Ureter (tissue), 1 donor: ENCODE measurements at places on chromosomes 2 and 18. TPM values are rescaled to one million over a fixed set of nuclear protein-coding genes. Genes with fewer than 3 reads are reported as not detected.
A peak's percentile ranks its signal among the peaks of the same experiment; 100 is the strongest.

- DNase-seq, result no peak
Measured at GRCh38 chr2:170477630-170478029, 237.5 kb upstream of the SP5 start.

GRCh38 chr2:60509066-60509465, 44.4 kb downstream of the BCL11A start:
- DNase-seq, result no peak

- DNase-seq, result no peak
Measured at GRCh38 chr18:25072205-25072604, 279.8 kb downstream of the ZNF521 start.

- no peak for DNase-seq
Measured at GRCh38 chr18:8373486-8373885, 235.8 kb upstream of the RAB12 start.

GRCh38 chr2:164826293-164827243, 15.1 kb downstream of the COBLL1 start:
- DNase-seq, result peak; percentile 73

DNA sequence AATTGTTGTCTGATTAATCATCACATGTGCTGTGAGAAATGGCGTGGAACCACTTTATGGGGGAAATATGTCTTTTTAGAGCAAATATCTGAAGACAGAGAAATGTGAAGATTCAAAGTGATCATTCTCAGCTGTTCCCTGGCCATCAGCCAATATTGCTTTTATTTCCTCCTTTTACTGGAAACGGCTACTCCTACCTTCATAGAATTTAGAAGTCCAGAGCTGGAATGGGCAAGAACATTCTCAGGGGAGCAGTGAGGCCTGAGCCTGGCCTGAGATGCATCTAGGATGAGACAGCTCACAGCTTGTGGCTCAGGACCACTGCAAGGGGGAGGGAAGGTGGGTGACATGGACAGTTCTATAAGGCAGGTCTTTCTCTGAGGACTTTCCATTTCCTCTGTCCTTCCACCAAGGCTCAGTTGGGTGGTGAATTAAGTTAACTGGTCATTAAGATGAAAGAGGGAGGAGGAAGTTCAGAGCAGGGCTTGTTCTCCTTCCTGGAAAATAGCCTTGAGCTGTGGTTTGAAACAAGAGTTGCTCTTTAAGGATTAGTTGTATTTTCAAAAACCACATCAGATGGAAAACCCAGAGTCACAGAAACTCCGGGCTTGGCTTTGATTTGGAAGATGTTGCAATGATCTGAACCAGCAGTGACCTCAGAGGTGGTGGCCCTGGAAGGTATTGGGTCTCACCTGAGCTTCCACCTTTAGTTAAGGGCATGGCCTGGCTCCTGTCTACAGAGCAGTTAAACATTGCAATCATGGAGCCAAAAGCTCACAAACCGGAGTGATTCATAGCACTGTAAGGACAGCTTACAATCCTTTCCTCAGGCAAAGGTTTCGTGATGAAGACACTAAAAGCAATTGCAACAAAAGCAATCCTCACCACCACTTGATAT, 144.3 kb downstream of the VAPA start:
- no peak for DNase-seq

The LAMA1 gene
- 2.7 TPM for total RNA-seq

The ASPRV1 gene
- total RNA-seq, result 1.7 TPM

DNA sequence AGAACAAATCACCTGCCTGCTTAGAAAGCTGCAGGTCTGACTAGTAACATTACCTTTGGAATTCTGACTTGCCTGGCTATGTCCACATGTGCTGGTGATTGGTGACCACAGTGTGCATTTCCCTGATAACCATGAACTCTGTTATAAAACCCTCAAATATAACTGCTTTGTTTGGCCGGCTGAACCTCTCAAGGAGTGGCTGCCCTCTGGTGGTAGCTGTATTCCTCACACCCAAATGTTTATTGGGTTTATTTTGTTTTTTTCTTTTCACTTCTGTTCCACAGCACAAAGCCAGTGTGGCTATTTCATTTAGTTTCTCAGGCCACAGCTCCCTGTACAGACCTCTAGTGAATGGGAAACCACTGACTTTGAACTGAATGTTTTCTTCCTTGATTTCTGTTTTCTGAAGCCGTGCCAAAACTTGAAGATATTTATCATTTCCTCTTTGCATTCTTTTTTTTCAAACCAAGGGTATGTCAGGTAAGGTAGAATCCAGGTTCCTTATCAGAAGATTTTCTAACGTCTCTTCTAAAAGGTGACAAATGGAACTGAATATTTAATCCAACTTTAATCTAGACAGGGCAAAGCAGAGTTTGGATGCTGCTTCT, 549.0 kb upstream of the VRK2 start:
- no peak for DNase-seq

- no peak for DNase-seq
Measured at GRCh38 chr2:205868773-205869333, 186.6 kb downstream of the NRP2 start.

DNA sequence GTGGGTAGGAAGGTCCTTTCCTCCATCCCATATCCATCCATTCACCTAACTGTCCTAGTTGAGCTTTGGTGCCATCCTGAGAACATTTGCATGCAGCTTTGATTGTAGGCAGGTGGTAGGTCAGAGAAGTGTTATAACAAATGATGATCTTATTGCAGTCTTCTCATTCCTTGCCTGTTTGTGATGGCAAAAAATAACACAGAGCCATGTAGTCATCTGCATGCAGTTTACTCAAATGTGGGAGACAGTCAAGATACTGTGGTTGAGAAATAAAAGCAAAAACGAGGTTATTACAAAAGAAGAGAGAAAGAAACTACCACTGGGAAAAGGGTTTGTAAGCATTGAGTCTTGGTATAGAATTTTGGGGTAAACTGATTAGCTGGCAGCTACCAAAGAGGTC, 66.3 kb downstream of the AOX1 start:
- no peak for DNase-seq

DNA sequence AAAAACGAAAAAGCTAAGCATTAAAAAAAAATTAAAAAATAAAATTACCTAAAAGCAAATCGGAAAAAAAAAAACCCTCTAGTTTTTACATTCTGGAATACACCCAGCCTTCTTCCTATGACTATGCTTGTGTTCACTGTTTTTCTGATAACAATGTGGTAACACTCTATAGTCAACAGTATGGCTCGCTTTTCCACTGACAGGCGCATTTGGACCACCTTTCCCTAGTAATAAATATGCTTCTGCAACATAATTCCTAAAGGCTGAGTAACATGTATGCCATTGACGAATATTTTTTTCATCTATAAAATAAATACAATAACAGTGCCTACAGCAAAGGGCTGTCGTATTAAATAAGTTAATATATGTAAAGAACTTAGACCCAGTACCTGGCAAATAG, 27.9 kb downstream of the NOL10 start:
- no peak for DNase-seq

The VWC2L gene
- not detected for total RNA-seq

The CIAO1 gene
- 79.4 TPM for total RNA-seq

DNA sequence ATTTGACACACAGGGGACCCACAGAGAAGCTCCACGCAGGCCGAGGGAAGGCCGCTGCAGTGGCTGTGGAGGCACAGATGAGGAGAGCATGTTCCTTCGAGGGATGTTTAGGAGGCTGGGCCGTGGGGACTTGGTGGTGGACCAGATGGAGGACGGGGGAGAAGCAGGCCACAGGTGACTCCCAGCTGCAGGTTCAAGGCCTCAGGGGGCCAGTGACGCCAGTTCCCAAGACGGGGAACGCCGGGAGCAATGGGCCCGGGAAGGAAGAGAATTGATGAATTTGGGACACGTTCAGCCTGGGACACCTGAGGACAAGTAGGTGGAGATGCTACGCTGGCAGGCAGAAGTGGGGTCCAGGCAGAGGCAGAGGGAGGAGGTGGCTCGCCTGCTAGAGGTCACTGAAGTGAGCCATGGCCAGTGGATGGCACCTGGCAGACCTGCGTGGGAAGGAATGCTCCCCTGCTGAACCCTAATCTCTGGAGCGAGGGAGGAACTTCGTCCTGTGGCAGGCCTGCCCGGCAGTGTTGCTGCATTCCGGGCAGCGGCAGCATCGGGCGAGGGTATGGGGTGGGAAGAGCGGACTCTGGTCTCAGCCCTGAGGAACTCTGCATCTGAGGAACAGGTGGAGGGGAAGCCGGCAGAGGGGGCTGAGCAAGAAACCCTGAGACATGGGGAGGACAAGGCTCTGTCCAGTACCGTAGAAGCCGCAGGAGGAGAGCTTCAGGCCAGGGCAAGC, 25.2 kb upstream of the HPCAL1 start:
- no peak for DNase-seq

DNA sequence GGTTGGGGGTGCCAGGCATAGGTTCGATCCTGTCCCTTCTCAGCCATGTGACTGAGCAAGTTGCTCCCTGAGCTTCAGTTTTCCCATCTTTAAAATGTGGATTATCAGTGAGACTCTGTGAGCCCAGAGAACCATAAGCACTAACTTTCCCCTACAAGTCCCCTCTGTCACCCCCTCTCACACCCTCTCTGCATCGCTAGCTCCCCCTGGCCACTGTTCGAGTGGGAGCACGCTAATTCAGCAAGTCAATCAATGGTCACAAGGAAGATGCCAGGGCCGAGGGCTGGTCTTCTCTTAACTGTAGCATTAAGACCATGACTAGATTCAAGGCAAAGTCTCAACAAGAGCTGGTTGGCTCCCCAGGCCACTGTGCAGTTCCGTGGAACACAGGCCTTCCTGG, 66.2 kb downstream of the BCL2L11 start:
- DNase-seq, result no peak

The KCMF1 gene
- total RNA-seq, result 55.2 TPM

GRCh38 chr2:222672068-222672401, 577 bp downstream of the MOGAT1 start:
- DNase-seq, result no peak

DNA sequence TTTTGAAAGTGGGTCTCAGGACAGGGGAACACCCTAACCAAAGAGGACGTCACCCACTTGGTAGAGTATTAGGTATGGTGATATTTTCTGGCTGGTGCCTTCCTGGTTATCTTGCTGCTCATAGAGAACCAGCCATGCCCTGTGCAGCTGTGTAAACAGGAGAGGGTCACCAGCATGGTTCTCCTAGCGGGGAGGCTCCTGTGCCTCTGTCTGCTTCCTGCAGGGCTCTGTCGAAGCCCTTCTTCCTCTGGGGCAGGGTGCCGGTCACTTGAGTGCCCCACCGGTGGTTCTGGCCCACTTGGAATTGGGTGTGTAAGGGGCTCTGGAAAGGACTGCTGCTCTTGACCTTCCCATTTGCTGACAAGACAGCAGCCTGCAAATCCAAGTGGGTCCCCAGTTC, 131.6 kb upstream of the MSH6 start:
- DNase-seq, result no peak

The CD8B gene
- 3.5 TPM for total RNA-seq

The PAIP2B gene
- 11.6 TPM for total RNA-seq

- no peak for DNase-seq
Measured at GRCh38 chr2:214995926-214996670, 142.3 kb downstream of the ABCA12 start.

GRCh38 chr2:232890896-232891601, 21.0 kb downstream of the SNORC start:
- peak; percentile 77 for DNase-seq

The CFAP210 gene
- total RNA-seq, result 0.49 TPM

The LAPTM4A gene
- 227 TPM for total RNA-seq

GRCh38 chr18:78605255-78605654, 374.4 kb upstream of the SALL3 start:
- DNase-seq, result peak; percentile 30

DNA sequence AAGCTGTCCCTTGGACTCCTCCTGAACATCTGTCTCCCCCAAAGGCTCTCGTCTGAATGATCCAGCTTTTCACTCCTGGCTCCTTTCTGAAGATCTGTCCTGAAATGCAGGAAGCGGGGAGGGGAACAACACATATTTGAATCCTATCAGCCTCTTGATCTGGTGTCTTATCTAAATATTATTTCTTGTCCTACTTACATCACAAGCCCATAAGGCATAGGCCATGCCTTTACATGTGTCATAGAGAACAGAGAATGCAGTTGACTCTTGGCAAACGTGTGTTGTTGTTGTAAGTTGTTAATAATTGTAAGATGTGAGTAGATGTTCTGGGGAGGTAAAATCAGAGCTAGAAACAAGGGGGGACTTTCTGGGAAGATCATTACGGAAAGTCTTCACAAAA, 57.4 kb downstream of the GATA6 start:
- DNase-seq, result no peak

GRCh38 chr18:36769172-36769571, 59.6 kb downstream of the TPGS2 start:
- DNase-seq, result no peak
